Activated CD4-positive, alpha-beta memory T cell treated with anti-CD3 and anti-CD28 coated beads, Interleukin-2, amount 10 ng/mL, durations not matched to agents 7 days and 5 days (primary cell): ENCODE measurements at places on chromosomes 3 and 15. TPM values are rescaled to one million over a fixed set of nuclear protein-coding genes. Genes with fewer than 3 reads are reported as not detected.

TRIM42 gene
- total RNA-seq: not detected

GP9 gene
- total RNA-seq: not detected

UBA7 gene
- total RNA-seq: 182 TPM

FMN1 gene
- 0.03 TPM for total RNA-seq

SLC24A5 gene
- total RNA-seq: not detected

ZNF501 gene
- total RNA-seq: 2.5 TPM

IL17RC gene
- total RNA-seq: 0.23 TPM

STIMATE gene
- 34.7 TPM for total RNA-seq

SI gene
- not detected for total RNA-seq

ALDH1L1 gene
- total RNA-seq: not detected

CP gene
- not detected for total RNA-seq

LEKR1 gene
- total RNA-seq: 1.6 TPM

CLPX gene
- total RNA-seq: 57.8 TPM

CACNA1D gene
- 3.2 TPM for total RNA-seq

C3orf20 gene
- 0.23 TPM for total RNA-seq

TMEM40 gene
- not detected for total RNA-seq

DNA sequence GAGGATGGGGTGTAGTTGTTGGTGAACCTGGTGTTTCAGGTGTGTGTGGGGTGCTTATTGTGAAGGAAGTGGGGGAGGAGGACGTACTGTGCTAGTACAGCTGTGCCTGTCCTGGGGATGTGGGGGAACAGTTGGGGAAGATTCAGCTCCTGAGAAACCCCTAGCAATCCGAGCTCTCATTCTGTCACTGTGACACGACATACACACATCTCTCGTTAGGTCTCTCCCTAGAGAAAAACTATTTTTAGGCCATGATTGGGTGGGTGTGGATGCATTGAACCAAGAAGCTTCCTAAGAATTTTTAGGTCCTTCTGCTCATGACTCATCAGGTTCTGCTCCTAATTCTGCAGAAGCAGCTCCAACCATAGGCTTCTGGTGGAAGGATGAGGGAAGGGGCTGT, 54.3 kb downstream of the SLC30A4 start:
- no peak overlapping the region for H3K27ac ChIP-seq
- H3K27me3 ChIP-seq: peaks cover 15% of the 10 kb centered on the region
- DNase-seq: no peak
- no peak overlapping the region for H3K4me3 ChIP-seq

- H3K4me1 ChIP-seq: no peaks in the 10 kb centered on the region
- H3K27ac ChIP-seq: no peak overlapping the region
- peaks cover 9% of the 10 kb centered on the region for H3K27me3 ChIP-seq
- H3K36me3 ChIP-seq: no peaks in the 10 kb centered on the region
Measured at GRCh38 chr3:127473244-127474024, 117.1 kb downstream of the TPRA1 start.

GRCh38 chr15:63893866-63894661, 60.3 kb upstream of the HERC1 start:
- no peaks in the 10 kb centered on the region for H3K36me3 ChIP-seq
- peak overlapping the region; percentile 70 for H3K27ac ChIP-seq
- no peak overlapping the region for H3K4me3 ChIP-seq
- peaks cover 2% of the 10 kb centered on the region for H3K27me3 ChIP-seq
- no peak for DNase-seq

GRCh38 chr3:53842436-53843194, 3.6 kb downstream of the CHDH start:
- DNase-seq: no peak
- H3K4me3 ChIP-seq: no peak overlapping the region
- H3K27me3 ChIP-seq: peaks cover 42% of the 10 kb centered on the region
- H3K27ac ChIP-seq: no peak overlapping the region

DNA sequence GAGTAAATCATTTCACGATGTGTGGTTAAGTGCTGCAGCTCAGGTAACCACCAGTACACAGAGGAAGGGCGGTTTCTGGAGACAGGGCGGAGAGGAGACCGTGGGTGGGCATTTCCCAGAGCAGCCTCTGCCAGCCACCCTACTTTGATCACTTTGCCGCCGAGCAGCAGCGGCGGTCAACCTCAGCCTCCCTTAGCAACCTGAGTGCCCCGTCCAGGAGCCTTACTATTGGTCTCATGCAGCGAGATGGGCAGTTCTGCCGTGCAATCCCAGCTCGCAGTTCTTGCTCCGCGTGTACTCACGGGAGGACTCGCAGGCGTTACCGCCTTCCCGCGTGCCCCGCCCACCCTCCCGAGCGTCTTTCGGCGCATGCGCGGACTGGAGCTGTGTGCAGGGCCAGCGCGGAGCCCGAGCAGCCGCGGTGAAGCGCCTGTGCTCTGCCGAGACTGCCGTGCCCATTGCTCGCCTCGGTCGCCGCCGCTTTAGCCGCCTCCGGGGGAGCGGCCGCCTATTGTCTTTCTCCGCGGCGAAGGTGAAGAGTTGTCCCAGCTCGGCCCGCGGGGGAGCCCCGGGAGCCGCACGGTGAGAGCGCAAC, at the start of gene AKAP13:
AKAP13 (plus strand) TSS at position 387 of the 595 bp plus-strand sequence. CDS start 105,118 bp downstream, outside the sequence.
- peaks cover 4% of the 10 kb centered on the region for H3K27me3 ChIP-seq
- peaks cover 35% of the 10 kb centered on the region for H3K36me3 ChIP-seq
- H3K4me1 ChIP-seq: peaks cover 69% of the 10 kb centered on the region
- peak within 1 kb of the TSS; percentile 78 for H3K4me3 ChIP-seq
- peak within 1 kb of the TSS; percentile 95 for H3K27ac ChIP-seq
- DNase-seq: peak; percentile 97

DNA sequence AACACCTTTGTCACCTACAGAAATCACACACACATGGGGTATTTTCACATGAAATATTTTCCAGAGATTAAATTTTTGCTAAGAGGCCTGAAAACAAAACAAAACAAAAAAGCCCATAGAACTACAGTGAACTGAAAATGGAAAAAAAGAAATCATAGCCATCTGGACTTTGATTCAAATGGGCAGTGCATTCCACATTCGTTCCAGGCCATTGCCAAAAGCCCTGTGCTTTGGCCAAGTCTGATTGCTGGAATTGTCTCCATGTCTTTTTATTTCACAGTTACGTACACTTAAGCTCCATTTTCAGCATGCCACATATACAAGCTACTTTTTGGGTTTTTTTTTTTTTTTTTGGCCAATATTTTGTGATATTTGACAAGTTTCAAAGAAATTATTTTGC, 47.1 kb downstream of the TFG start:
- no peaks in the 10 kb centered on the region for H3K4me1 ChIP-seq
- DNase-seq: no peak

GRCh38 chr3:131324923-131325322, 56.7 kb upstream of the NUDT16 start:
- no peaks in the 10 kb centered on the region for H3K4me1 ChIP-seq
- no peak for DNase-seq
- no peaks in the 10 kb centered on the region for H3K27me3 ChIP-seq
- no peak overlapping the region for H3K4me3 ChIP-seq
- no peak overlapping the region for H3K27ac ChIP-seq
- H3K36me3 ChIP-seq: no peaks in the 10 kb centered on the region

DNA sequence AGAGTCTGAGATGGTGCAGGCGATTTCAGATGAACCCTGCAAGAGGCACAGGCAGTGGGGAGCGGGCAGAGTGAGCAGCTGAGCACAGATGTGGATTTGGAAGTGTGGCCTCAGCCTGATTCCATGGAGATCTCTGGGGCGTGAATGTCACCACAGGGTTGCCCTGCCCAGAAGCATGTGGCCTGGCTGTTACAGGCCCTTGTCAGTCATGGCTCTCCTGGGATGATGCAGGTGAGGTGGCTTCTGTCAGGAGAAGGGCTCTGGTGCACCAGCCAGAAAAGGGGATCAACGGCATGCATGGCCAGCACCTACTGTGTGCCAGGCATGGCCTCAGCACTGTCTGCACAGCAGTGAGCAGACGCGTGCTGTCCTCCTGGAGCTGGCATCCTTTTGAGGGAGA, 11.9 kb downstream of the HDAC11 start:
- no peaks in the 10 kb centered on the region for H3K27me3 ChIP-seq
- DNase-seq: no peak
- no peak overlapping the region for H3K27ac ChIP-seq
- no peaks in the 10 kb centered on the region for H3K36me3 ChIP-seq
- no peak overlapping the region for H3K4me3 ChIP-seq
- peaks cover 13% of the 10 kb centered on the region for H3K4me1 ChIP-seq

DNA sequence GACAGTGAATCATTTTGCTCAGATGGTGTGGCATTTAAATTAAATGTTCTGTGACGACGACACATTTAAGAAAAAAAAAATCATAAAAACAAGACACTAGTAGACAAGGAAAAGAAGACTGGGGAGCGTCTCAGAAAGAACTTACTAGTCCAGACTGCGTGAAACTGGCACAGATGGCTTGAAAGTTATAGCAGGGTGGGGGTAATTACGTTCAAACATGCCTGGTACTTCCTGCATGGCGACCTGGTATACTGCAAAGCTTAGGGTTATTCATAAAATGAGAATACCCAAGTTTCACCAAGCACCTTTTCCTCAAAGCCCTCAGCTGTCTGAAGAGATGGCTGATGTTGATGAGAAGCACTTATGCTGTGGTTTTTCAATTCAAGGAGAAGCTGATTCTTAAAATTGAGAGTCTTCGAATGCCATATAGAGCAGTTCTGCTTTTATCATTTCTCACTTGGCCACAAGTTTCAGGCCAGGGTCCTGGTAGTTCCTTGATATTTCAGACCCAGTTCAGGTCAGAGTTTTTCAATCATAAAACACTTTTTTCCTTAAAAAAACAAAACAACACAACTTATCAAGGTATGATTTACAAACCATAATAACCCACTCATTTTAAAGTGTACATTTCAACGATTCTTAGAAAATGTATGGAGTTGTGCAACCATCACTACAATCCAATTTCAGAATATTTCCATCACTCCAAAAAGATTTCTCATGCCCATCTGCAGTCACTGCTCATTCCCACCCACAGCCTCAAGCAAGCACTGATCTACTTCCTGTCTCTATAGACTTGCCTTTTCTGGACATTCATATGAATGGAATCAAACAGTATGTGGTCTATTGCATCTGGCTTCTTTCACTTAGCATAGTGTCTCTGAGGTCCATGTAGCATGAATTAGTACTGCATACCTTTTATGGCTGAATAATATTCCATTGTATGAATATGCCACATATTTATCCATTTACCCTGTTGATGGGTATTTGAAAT, 24.7 kb downstream of the PCOLCE2 start:
- H3K27me3 ChIP-seq: peaks cover 34% of the 10 kb centered on the region
- H3K4me1 ChIP-seq: peaks cover 13% of the 10 kb centered on the region
- no peak overlapping the region for H3K27ac ChIP-seq
- H3K36me3 ChIP-seq: no peaks in the 10 kb centered on the region
- no peak for DNase-seq

DNA sequence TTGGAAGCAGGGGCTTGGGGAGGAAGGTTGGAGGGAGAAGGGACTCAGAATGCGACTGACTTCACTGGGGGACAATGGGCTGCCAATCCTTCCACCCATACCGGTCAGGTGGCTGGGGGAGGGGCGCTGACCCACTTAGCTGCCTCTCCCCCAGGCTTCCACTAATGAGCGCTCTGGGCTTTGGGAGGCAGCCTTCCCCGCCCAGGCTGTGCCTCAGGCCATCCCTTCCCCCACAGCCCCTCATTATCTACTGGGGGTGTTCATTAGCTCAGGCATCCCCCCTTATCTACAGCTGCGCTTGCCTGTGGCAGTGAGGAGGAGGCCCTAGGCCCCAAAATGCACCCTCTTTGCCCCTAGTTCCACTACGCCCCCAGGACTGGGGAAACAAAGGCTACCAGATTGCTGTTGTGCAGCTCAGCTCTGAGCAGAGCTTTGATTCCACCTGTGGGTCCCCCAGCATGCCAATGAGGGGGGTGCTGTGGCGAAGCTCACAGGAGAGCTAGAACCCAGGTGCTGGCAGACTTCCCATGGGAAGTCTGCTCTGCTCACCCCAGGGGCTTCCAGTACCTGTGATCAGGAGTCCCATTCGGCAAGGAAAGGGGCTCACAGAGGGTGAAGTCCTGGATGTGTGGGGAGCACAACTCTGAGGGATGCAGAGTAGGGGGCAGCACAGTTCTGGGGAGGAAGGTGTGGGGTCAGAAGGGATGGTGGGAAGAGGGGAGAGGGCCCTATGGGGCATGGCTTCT, 29.4 kb upstream of the SEMA3F start:
- no peaks in the 10 kb centered on the region for H3K4me1 ChIP-seq
- no peaks in the 10 kb centered on the region for H3K27me3 ChIP-seq
- H3K4me3 ChIP-seq: no peak overlapping the region
- no peak for DNase-seq

DNA sequence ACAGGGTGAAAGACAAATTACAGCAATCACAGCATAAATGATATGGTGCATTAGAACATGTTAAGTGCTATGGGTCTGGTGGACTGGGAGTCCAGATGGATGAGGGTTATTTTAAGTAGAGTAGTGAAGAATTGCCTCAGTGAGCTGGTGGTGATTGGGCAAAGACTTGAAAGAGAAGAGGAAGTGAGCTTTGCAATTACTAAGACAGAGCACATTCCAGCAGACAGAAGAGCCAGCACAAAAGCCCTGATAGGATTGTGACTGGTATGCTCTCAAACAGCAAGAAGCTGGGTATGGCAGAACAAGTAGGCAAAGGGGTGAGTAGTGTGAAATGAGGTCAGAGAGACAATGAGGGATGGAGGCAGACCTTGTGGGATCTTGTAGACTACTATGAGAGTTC, 2.1 kb upstream of the ACKR4 start:
- DNase-seq: no peak
- H3K27me3 ChIP-seq: no peaks in the 10 kb centered on the region
- H3K36me3 ChIP-seq: peaks cover 19% of the 10 kb centered on the region
- H3K27ac ChIP-seq: no peak overlapping the region
- no peaks in the 10 kb centered on the region for H3K4me1 ChIP-seq

GRCh38 chr3:169526246-169526645, 137.3 kb downstream of the MECOM start:
- H3K27ac ChIP-seq: no peak overlapping the region
- no peak overlapping the region for H3K4me3 ChIP-seq
- no peaks in the 10 kb centered on the region for H3K27me3 ChIP-seq
- H3K4me1 ChIP-seq: no peaks in the 10 kb centered on the region
- no peak for DNase-seq

DNA sequence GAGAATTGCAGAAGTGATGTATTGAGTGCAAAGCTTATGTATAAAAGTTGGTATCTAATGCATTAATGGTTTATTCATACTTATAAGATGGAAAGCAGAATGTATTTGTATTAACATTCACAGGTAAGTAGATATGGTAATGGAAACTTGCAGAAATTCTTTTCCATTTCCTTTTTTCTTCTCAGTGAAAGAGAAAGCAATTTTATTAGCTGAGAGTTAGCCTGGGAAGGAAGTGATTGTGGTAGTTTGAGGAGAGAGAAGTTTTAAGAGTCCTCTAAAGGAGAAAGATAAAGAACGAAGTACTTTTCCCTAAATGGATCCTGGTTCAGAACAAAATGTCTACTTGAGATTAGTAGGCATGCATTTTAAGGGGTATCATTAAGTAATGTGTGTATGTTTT, 60.1 kb upstream of the OSTN start:
- no peak overlapping the region for H3K4me3 ChIP-seq
- no peaks in the 10 kb centered on the region for H3K27me3 ChIP-seq
- H3K27ac ChIP-seq: no peak overlapping the region
- H3K4me1 ChIP-seq: no peaks in the 10 kb centered on the region
- H3K36me3 ChIP-seq: no peaks in the 10 kb centered on the region

GRCh38 chr3:90092994-90093393, 985.6 kb downstream of the EPHA3 start:
- H3K4me1 ChIP-seq: no peaks in the 10 kb centered on the region
- H3K27me3 ChIP-seq: no peaks in the 10 kb centered on the region
- H3K4me3 ChIP-seq: no peak overlapping the region
- DNase-seq: no peak
- no peak overlapping the region for H3K27ac ChIP-seq
